Renal cortical epithelial cell (primary cell): ENCODE measurements at places on chromosomes 1 and 21.

GRCh38 chr1:8476006-8476405, 158.1 kb downstream of the SLC45A1 start:
- no peak for DNase-seq

DNA sequence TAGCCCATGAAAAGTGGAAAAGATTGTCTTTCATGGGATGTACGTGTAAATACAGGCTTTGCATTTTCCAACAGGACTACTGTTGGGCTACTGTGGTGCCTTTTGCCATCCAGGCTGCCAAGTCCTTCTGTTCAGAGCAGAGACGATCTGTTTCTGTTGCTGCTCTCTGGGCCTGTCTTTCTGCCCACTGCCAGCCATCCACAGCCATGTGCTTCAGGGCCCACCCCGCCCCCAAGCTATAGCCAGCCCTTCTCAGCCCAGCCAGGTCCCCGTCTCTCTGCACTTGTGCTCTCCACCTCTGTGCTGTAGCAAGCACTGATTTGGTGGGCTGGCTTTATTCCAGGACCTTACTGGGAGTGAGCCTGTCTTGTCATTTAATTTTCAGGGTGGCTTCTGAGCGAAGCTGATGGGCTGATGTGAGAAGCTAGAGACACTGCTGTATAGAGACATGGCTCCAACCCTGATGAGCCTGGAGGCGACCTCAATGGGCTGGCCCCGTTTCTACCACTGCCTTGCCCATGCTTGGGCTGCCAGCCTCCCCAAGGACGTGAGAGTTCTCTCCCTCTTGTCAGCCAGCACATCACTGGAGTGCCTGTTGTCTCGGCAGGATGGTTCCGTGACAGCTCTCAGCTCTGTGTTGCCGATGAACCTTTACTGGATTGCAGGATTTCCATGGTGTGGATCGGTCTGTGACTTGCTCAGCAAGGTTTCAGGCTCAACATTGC, 137.8 kb downstream of the PEX14 start:
- no peak for DNase-seq

DNA sequence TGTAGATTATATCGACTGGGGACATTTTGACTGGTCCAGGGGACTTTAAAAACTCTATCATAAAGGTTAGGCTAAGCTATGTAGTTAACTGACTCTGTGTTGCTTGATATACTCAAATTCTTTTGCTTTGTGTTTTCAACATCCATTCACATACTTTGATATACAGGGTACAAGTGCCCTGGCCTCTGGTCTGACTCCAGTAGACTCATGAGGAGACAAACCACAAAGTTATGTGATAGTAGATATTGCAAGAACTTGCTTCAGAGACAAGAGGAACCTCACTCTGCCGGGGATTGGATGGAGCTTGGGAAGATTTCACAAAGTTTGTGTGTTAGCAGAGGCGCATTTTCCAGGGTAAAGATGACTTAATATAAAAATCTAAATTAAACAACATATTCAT, 1.3 kb downstream of the GORAB start:
- DNase-seq: no peak

- DNase-seq: no peak
Observed at GRCh38 chr1:205840146-205840923, 9.6 kb downstream of the PM20D1 start.

DNA sequence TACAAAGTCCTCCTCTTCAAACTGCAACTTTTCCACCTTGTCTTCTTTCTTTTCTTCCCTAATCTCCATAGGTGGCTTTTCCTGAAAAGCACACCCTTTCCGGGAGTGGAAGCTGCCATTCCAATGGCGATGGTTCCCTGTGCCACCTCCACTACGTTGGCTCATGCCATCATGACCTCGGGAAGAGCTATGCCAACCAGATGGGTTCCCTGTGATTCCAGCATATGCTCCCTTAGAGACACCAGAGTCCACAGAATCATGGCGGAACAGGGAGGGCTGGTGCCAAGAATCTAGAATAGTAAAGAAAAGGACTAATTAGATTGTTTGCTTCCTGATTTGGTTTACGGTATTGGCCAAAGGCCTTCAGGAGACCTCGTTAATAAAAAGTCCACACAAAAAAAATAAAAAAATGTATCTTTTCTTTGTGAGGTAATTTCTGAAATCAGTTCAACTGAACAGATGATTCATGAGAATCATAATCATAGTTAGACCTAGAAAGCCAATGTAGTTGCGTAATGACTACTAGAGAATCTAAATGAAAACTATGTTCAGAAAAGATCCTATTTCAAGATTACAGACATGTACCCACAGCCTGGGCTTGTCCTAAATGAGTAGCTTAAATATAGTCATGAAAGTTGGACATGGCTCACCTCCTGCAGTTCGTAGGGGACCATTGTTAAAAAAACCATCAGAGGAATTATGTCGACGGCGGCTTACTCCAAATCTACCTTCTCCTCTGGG, 30.9 kb upstream of the CCDC17 start:
- no peak for DNase-seq

DNA sequence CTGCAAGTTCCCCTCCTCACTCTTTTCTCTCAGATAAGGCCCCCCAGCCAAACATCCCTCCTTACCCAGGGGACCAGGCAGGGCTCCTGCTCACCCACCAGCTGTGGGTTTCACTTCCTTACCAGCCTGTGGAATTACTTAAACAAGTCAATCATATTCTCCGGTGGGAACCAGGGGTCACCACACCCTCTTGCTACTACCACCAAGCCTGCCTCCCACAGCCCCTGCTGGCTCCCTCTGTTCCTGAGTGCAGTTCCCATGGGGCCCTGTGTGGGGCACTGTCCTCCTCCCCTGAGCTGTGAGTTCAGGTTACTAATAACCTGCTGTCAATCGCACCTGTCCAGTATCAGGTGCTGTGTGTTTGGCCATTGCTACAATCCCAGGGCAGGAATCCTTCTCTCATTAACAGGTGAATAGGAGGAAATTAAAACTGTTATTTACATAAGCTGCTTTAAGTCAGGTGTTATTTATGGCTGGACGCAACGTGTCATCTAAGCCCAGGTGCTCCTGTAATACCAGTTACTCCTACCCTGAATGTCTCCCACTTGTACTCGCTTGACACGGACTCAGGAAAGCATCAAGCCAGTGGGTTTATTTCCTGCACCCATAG, 53.1 kb upstream of the LBR start:
- peak; percentile 33 for DNase-seq

- DNase-seq: no peak
Observed at GRCh38 chr1:177346790-177347359, 176.1 kb downstream of the BRINP2 start.

- no peak for DNase-seq
Observed at GRCh38 chr1:99675994-99676393, 30.1 kb downstream of the PALMD start.

DNA sequence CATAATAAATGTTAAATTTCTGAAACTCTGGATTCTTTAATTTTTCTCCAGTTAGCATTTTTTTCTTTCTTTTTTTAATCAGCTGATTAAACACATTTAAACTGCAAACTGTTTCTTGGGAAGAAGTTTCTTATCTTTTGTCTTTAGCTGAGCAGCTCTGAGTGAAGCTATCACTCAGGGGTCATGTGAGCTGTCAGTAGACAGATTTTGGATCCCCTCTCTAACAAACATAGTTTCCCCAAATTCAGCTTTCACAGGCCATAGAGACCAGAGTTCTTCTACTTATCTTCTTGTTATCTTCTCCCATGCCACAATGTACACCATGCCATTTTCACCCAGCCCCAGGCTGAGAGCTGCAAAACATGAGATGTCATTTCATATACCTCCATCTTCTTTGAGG, 148.9 kb downstream of the CDC42BPA start:
- no peak for DNase-seq

DNA sequence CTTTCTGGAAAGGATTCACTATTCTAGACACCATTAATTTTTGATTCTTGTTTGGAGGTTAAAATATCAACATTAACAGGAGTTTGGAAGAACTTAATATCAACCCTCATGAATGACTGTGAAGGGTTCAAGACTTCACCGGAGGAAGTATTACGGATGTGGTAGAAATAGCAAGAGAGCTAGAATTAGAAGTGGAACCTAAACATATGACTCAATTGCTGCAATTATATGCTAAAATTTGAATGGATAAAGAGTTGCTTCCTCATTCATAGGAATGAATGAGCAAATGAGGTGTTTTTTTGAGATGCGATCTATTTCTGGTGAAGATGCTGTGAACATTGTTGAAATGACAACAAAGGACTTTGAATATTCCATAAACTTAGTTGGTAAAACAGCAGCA, 77.9 kb upstream of the TNFSF4 start:
- DNase-seq: no peak

GRCh38 chr1:164805399-164805798, 246.4 kb downstream of the PBX1 start:
- DNase-seq: no peak

DNA sequence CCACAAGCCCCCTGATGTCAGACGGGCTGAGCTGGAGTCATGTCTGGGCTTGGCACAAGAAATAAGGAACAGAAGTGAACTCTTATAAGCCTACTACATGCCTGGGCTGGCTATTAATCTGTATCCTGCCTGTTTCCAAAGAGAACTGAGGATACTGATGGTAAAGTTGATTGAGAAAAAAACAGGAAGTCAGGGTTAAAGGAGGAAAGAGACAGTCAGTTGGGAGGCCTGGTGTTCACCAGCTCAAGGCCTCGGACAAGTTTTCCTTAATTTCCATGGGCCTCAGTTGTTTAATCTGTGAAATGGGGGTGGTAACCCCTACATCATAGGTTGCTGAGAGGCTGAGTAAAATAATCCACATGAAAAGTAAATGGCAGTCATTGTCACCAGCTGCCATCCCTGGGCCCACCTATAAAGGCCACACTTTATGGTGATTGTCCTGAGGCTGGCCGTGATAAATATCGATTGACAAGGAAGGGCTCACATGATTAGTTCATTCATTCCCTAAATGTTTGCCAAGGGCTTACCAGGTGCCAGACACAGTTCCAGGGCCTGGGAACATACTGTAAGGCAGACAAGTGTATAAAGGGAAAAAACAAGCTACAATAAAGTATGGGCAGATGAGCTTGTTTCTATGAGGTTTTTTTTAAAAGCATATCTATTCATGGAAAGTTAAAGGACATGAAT, 2.8 kb downstream of the ALDH4A1 start:
- no peak for DNase-seq

DNA sequence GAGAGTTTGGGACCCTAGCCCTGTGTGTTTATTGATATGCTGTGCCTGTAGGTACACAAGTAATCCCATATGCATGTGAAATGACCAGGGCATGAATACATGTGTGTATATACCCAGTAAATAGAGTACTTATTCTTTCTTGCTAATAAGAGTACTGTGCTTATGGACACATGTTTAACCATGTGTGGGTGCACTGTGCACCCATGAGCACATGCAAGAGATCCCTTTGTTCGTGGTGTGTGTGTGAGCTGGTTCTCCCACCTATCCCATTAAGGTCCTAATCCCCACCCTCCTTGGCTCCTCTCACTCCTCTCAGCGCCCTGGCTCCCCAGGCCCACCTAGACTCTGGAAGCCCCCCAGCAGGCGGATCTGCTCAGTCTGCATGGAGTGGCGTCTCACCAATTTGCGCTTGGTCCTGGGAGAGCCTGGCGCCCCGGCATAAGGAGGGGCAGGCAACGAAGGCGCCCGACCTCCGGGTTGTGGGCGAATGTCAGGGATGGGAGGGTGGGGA, 2.2 kb upstream of the LIX1L start:
- DNase-seq: no peak

GRCh38 chr1:5526822-5527551, 465.2 kb downstream of the NPHP4 start:
- no peak for DNase-seq

DNA sequence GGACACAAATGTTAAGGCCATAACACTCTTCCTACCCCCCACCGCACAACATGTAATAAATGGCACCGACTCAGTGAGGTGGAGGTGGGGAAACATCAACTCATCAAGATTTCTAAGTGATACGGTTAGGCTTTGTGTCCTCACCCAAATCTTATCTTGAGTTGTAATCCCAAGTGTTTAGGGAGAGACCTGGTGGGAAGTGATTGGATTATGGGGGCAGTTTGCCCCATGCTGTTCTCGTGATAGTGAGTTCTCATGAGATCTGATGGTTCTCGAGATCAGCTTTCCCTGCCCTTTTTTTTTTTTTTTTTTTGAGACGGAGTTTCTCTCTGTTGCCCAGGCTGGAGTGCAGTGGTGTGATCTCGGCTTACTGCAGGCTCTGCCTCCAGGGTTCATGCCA, 51.0 kb upstream of the ACTL8 start:
- no peak for DNase-seq

DNA sequence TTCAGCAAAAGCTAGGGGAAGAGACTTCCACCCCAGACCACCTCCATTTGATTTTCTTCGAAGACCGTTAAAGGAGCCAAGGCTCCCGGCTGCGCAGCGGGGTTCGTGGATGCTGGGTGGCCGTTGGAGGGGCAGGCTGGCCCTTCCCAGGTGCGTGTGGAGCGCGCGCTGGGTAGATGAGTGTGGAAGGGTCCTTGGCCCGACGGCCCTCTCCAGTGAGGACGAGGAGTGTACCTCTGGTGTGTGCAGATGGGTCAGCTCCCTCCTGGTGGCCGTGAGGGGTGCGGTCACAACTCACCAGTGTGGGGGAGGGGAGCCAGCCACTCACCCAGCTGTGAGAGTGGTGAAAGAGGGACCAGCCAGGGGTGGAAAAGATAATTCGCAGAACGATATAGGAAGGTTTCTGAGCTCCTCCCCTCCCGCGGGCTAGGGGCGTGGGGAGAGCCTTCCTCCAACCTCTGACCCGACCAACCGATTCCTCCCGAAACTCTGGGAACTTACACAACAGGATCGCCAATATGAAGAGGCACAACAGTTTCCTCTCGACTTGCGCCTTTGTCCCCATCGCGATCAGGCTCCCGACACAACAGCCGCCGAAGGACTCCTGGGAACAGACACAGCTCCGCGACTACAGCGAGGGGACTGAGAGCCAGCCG, at the start of gene F11R:
TSS of gene F11R (minus strand) at position 644 of the 656 bp plus-strand sequence. CDS start at position 565, 79 bp downstream.
- DNase-seq: no peak

DNA sequence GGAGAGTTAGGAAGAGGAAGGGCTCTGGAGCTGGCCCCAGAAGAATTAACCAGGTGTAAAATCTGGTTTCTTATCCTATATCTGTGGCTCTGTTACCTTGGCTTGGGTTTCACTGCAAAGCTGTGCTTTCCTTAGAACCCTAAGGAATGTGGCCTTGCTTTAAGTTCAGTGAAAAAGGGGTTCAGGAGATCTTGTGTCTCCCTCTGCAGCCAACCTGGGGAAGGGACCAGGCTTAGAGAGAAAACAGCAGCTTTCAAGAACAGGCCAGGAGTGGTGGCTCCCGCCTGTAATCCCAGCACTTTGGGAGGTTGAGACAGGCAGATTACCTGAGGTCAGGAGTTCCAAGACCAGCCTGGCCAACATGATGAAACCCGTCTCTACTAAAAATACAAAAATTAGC, 16.1 kb upstream of the MYCL start:
- DNase-seq: no peak
